ENCODE measurements at places on chromosomes 5 and 9. TPM values are rescaled to one million over a fixed set of nuclear protein-coding genes. Genes with fewer than 3 reads are reported as not detected.
A peak's percentile ranks its signal among the peaks of the same experiment; 100 is the strongest.

IL4 gene
- total RNA-seq: not detected

- no peak overlapping the region for H3K27ac ChIP-seq
- DNase-seq: no peak
- no peaks in the 10 kb centered on the region for H3K4me1 ChIP-seq
- H3K36me3 ChIP-seq: no peaks in the 10 kb centered on the region
- H3K27me3 ChIP-seq: no peaks in the 10 kb centered on the region
Measured at GRCh38 chr5:147169901-147170300, 64.9 kb upstream of the STK32A start.

- no peak overlapping the region for H3K4me3 ChIP-seq
- DNase-seq: no peak
- H3K27me3 ChIP-seq: no peaks in the 10 kb centered on the region
- H3K4me1 ChIP-seq: peaks cover 53% of the 10 kb centered on the region
- no peaks in the 10 kb centered on the region for H3K36me3 ChIP-seq
Measured at GRCh38 chr5:145591578-145591977, 243.6 kb downstream of the PRELID2 start.

PCDHGA8 gene
- 0.91 TPM for total RNA-seq

- peaks cover 31% of the 10 kb centered on the region for H3K36me3 ChIP-seq
- peaks cover 73% of the 10 kb centered on the region for H3K4me1 ChIP-seq
- peak overlapping the region; percentile 22 for H3K4me3 ChIP-seq
Measured at GRCh38 chr5:9479361-9479760, 66.5 kb downstream of the SEMA5A start.

PKD2L2 gene
- not detected for total RNA-seq

GRCh38 chr5:99543841-99544240 lies 615.0 kb upstream of the CHD1 start:
- no peaks in the 10 kb centered on the region for H3K27me3 ChIP-seq
- no peak overlapping the region for H3K27ac ChIP-seq
- no peaks in the 10 kb centered on the region for H3K4me1 ChIP-seq
- H3K36me3 ChIP-seq: no peaks in the 10 kb centered on the region

DNA sequence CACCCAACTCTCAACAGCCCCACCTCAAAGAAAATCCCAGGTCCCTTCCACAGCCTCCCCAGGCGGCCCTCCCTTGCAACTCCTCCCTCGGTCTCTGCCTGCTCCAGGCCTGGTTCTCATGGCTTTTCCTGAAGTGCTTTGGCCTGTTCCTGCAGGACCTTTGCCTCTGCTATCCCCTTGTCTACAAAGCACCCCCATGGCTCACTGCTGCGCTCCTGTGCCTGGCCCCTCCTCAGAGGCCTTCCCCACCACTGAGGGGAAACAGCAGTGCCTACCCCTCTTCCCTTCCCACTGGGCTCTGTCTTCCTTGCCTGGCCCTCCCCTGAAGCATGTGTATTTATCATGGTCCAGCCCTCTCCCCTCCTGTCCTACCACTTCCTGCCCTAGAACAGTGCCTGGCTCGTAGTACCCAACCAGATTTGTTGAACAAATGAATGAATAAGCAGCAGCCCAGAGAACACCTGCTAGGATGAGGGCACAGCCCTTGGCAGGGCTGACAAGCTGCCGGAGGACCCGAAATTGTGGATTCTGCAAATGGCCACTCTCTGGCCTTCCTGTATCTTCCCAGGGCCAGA lies 68.6 kb upstream of the LRRTM2 start:
- H3K27me3 ChIP-seq: peaks cover 8% of the 10 kb centered on the region
- no peak for DNase-seq
- no peak overlapping the region for H3K27ac ChIP-seq
- peaks cover 8% of the 10 kb centered on the region for H3K36me3 ChIP-seq

GRCh38 chr5:172373680-172374079 lies 80.6 kb downstream of the SH3PXD2B start:
- no peak overlapping the region for H3K4me3 ChIP-seq
- peaks cover 10% of the 10 kb centered on the region for H3K36me3 ChIP-seq
- DNase-seq: no peak

- H3K36me3 ChIP-seq: peaks cover 24% of the 10 kb centered on the region
- peaks cover 20% of the 10 kb centered on the region for H3K4me1 ChIP-seq
- no peak for DNase-seq
- H3K4me3 ChIP-seq: no peak overlapping the region
Measured at GRCh38 chr9:20863945-20864344, 167.5 kb downstream of the HACD4 start.

GRCh38 chr9:121596515-121596914 lies 54.9 kb upstream of the DAB2IP start:
- no peaks in the 10 kb centered on the region for H3K36me3 ChIP-seq
- H3K27me3 ChIP-seq: peaks cover 18% of the 10 kb centered on the region
- DNase-seq: peak; percentile 29
- no peak overlapping the region for H3K4me3 ChIP-seq

GRCh38 chr5:6659941-6660684 lies 26.9 kb downstream of the SRD5A1 start:
- DNase-seq: no peak
- H3K27me3 ChIP-seq: peaks cover 1% of the 10 kb centered on the region
- H3K4me1 ChIP-seq: no peaks in the 10 kb centered on the region

- H3K27me3 ChIP-seq: no peaks in the 10 kb centered on the region
- peaks cover 14% of the 10 kb centered on the region for H3K36me3 ChIP-seq
- H3K27ac ChIP-seq: peak overlapping the region; percentile 16
- no peak overlapping the region for H3K4me3 ChIP-seq
- peaks cover 73% of the 10 kb centered on the region for H3K4me1 ChIP-seq
Measured at GRCh38 chr5:140118302-140118936, 4.5 kb downstream of the PURA start.

MARCOL gene
- total RNA-seq: not detected

PPIP5K2 gene
- total RNA-seq: 58.3 TPM

TMEM252 gene
- total RNA-seq: not detected

DNA sequence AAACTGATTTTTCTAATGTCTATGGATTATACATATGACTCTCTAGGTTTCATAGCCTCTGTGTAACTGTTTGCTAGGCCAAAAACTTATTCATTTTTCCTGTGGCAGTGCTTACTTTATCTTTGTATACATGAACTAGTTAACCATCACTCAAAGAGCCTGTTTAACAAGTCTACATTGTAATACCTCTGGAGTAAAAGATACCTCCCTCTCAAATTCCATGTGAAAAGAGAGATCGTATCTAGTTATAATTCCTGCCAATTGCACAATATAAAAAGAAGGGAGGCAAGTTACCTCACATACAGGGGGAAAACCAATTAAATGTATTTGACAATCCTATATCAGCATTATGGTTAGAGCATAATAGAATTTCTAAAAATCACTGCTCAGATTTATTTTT lies 271.9 kb upstream of the ST8SIA4 start:
- no peaks in the 10 kb centered on the region for H3K4me1 ChIP-seq
- H3K27me3 ChIP-seq: no peaks in the 10 kb centered on the region

DNA sequence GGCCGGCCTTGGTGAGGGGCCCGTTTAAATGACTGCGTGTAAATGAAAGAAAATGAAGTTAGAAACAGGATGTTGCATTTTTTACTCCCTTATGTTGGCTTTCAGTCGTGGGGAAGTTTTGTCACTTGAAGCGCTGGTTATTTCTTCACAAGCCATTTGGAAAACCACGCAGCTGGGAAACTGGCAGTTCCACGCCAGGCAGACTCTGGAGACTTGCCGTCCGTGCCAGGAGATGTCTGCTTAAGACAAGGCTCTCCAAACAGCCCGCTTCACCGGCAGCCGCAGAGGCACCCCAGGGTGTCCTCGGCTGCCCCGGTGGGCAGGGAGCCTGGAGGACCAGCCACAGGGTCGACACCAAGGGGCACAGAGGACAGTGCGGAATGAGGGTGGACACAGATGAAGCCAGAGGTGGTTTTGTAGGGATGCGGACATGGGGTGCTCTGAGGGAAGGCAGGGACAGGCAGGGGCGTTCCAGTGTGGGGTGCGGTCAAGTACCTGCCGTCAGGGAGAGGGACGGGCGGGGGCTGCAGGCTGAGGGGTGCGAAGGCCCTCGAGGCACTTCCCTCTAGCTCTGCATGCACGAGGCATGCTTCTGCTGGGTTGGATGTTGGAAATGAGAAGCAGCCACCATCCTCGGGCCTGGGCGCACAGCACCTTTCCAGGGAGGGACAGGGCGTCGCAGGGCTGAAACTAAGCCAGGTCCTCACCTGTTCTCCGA lies 11.1 kb upstream of the AJM1 start:
- no peak overlapping the region for H3K4me3 ChIP-seq
- no peak for DNase-seq
- H3K36me3 ChIP-seq: no peaks in the 10 kb centered on the region
- H3K4me1 ChIP-seq: no peaks in the 10 kb centered on the region
- H3K27me3 ChIP-seq: no peaks in the 10 kb centered on the region

PCDHB9 gene
- 2.5 TPM for total RNA-seq

DNA sequence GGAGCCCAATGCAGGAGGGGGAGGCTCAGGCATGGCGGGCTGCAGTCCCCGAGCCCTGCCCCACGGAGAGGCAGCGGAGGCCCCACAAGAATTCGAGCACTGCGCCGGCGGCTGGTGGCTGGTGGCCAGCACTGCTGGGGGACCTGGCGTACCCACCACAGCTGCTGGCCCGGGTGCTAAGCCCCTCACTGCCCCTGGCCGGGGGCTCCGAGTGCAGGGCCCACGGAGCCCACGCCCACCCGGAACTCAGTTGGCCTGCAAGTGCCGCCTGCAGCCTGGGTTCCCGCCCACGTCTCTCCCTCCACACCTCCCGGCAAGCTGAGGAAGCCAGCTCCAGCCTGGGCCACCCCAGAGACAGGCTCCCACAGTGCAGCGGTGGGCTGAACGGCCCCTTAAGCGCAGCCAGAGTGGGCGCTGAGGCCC lies 780.3 kb downstream of the DTWD2 start:
- H3K4me1 ChIP-seq: no peaks in the 10 kb centered on the region
- no peak overlapping the region for H3K27ac ChIP-seq
- no peaks in the 10 kb centered on the region for H3K27me3 ChIP-seq
- no peak for DNase-seq

DNA sequence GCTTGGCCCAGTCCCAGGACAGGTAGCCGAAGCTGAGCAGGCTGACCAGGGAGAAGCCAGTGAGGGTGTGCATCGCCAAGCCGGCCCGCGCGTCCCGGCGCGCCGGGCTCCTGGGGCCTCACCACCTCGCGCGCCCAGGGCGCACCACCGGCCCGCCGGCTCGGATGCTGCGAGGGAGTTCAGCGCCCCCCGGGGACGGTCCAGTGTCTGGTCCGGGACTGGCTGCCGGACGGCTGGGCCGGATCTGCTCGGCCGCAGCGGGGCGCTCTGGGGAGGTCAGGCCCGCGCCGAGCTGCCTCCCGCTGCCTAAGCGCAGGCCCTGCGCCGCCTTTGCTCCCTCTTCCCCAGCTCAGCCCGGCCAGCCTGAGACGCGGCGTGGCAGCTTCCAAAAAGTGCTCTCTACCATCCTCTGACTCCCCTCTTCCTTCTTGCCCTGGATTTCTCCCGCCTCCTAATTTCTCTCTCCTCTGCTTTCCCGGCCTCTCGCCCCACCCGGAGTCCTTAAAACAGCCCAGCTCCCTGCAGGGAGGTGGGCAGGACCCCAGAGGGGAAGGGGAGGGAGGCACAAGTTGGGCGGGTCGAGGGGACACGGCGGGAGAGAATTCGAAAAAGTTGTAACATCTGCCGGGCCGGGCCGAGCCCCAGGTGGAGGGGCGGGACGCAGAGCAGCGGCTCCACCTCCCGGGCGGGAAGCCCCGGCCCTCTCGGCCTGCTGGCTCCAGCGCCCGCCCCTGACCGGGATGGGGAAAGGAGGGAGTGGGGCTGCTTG lies at the start of gene ARSI:
ARSI (minus strand) TSS at position 605 of the 769 bp plus-strand sequence; CDS start at position 73, 532 bp downstream.
- peaks cover 68% of the 10 kb centered on the region for H3K4me1 ChIP-seq
- peak within 1 kb of the TSS; percentile 96 for H3K27ac ChIP-seq
- no peaks in the 10 kb centered on the region for H3K36me3 ChIP-seq

GRCh38 chr5:104733063-104733669 lies 1170.6 kb upstream of the NUDT12 start:
- no peak for DNase-seq
- H3K4me3 ChIP-seq: no peak overlapping the region
- H3K36me3 ChIP-seq: no peaks in the 10 kb centered on the region
- no peak overlapping the region for H3K27ac ChIP-seq

DNA sequence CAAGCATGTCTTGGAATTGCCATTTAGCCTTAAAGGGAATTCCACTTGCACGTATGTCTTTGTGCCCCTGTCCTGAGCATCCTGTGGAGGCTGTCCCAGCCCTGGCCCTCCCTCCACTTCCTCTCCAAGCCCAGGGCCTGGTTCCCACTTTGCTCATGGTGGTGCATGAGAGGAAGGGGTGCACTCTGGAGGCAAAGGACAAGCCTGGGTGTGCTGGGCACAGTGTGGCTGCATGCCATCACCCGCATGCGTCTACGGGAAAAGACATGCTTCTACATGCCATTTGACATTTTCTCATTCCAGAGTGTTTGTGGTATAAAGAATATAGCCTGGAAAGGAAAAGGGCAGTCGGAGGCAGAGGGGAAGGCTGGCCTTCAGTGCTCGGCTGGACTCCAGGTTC lies 7.2 kb upstream of the IRX2 start:
- H3K27ac ChIP-seq: no peak overlapping the region
- peaks cover 5% of the 10 kb centered on the region for H3K27me3 ChIP-seq
- H3K4me3 ChIP-seq: no peak overlapping the region
- H3K36me3 ChIP-seq: peaks cover 4% of the 10 kb centered on the region
- peaks cover 29% of the 10 kb centered on the region for H3K4me1 ChIP-seq

DNA sequence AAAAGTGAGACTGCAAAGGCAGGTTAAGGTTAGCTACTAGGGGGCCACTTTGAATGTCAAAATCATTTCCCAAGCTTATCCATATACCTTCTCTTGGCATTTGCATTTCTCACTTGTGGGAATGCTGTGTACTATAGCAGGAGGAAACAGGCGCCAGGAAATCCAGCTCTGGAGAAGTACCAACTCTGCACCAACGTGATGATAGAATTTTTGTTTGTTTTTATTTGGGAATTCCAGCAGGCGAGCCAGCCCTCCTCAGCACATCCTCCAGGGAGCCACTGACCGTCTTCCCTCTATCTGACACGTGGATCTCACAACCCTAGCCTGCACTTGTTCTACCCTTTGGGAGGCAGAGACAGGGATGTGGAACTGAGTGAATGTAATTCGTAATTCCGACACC lies 318.0 kb downstream of the ACTL7B start:
- H3K4me3 ChIP-seq: no peak overlapping the region
- H3K36me3 ChIP-seq: peaks cover 8% of the 10 kb centered on the region
- peaks cover 48% of the 10 kb centered on the region for H3K4me1 ChIP-seq
- no peak overlapping the region for H3K27ac ChIP-seq

MLANA gene
- not detected for total RNA-seq

DNA sequence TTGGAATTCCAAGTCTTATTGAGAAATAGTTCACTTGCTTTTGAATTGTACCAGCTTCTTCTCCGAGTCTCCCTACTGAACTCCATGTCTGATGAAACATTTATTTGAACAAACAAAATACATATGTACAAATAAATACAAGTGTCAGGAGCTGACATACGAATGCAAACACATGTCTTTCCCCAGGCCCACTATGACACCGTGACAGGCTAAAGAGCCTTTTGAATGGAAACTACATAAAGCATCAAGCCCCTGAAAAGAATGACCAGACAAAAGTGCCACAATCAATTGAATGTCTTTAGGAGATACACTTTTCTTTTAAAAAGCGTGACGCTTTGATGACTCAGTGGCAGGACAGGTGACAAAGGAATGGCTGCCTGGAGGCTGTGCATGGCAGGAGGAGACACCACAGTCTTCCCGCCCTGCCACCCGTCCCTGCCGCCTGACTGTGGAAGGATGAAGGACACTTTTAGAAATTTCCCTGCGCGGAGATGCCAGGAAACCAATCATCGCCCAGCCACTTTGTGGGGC lies 112.4 kb upstream of the BNC2 start:
- H3K27ac ChIP-seq: no peak overlapping the region
- H3K4me3 ChIP-seq: no peak overlapping the region
- H3K36me3 ChIP-seq: no peaks in the 10 kb centered on the region
- DNase-seq: no peak
